ENCODE measurements at places on chromosomes 7 and 10.
A peak's percentile ranks its signal among the peaks of the same experiment; 100 is the strongest.

- peak; percentile 11 for DNase-seq
These were observed 485.7 kb downstream of the PTPRN2 start for GRCh38 chr7:158101821-158102450.

DNA sequence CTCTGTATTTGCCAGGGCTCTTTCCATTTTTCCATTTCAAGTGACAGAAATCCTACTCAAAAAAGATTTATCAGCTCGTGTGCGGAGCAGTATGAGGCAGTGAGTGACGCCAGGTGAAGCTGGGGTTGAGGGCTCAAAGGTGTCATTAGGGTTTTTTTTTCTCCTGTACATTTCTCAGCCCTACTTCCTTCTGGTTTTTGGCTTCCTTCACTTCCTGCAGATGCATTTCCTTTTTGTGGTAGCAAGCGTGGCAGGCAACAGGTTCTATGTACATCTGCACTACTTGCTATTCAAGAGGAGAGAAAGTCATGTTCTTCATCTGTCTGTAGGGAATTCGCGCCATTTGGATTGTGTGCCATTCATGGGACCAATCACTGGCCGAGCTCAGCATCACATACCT lies 52.8 kb upstream of the AOAH start:
- no peak for DNase-seq

DNA sequence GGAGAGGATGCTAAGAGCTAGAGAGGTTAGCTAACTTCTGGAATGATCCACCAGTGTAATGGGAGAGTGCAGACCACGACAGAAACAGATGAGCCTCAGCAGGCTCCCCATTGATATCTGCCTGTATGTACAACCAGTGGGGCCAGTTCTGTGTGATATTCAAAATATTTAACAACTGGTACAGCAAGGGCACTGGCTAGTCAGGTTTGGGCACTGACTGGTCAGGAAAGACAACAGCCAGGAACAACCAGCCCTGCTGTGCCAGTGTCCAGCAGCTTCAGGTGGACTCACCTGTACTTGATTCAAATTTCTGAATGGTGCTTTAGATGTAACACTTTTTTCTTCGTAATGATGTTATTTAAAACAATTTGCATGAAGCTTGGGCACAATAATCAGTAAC lies 5.9 kb upstream of the TRIL start:
- DNase-seq, result no peak

GRCh38 chr10:121680879-121681655 lies 82.8 kb upstream of the FGFR2 start:
- no peak for DNase-seq

DNA sequence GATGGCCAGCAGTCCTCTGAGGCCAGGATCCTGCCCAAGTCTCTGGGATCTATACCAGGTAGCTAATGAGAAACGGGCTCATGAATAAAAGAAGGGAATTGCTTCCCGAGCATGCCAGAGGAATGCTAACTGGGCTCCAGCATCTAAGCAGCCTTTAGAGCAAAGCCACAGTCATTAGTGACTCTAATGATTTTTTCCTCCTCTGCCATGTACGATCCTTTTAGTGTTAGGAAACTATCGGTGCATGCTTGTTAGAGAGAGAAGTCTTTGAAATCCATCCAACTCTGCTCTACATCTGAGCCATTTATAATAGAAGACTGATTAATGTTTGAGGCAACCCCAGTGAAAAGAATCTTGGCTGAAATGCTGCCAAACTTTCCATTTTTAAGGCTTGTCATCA lies 124.9 kb upstream of the TCERG1L start:
- DNase-seq, result no peak

DNA sequence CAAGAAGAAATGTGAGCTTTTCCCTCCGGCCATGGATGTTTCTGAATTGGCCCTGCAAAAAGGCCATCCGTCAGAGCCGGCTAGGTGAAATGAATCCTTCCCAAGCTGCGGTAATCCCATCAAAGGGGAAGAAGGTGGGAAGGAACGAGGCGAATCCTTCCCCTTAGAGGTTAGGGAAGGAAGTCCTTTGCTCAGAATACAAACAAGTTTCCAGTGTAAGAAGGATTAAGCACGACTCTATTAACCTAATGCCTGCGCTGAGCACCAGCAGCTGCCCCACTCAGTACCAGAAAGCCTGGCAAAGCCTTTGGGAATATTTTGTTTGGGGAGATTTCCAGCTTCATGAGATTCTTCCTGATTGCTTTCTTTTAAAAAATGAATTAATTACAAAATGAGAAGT lies 42.8 kb downstream of the CLRN3 start:
- no peak for DNase-seq

DNA sequence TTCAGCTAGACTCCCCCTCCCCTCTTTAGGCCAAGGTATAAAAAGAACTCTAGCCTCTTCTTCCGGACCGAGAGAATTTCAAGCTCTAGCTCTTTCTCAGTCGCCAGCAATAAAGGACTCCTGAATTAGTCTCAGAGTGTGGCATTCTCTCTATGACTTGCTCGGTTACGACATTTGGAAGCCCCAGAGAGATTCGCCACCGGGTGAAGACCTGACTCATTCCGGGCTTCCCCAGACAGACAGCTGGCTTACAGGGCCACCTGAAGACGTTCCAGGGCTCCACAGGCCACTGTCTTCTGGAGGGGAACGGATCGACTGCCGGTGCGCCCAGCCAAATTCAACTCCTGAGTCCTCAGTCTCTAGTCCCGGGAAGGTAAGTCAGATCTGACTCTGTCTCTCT lies at the start of gene AKR1B15:
Gene AKR1B15, plus strand, starts transcription at position 234 of the 400 bp plus-strand sequence. CDS start 15,510 bp downstream, outside the sequence.
- DNase-seq, result no peak

DNA sequence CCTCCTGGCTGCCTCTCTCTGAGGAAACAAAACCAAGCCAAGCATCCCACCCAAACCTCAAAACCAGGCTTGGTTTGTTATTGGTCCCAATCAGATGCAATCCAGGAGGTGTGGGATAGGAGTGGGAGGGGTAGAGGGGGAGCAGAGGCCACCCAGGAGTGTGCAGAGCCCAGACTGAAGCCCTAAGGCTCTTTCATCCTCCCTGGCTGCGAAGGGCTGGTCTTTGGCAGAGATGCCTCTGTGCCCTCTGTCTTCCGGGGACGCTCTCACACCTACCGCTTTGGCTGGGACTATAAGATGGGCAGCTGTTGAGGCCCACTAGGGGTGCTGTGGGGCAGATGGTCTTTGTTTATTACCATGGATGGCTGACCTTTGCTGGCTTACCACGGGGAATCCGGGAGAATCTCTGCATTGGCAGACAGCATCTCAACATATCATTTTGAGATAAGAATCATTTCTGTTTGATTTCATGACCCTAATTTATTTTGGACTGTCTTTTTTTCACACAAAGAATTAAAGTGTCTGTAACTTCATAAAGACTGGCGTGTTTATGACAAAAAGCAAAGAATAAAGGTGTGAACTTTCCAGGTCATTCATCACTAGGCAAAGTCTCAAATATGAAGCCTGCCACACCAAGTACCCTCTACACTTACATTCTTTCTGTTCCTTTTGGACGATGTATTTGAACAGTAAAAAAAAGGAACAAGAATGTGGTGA lies 6.5 kb upstream of the DENND2A start:
- DNase-seq, result no peak

- no peak for DNase-seq
These were observed 134.3 kb downstream of the ZMYND11 start for GRCh38 chr10:269440-270074.

GRCh38 chr10:89118091-89118490 lies 89.0 kb downstream of the CH25H start:
- DNase-seq, result no peak

GRCh38 chr10:17963431-17963830 lies 11.7 kb downstream of the SLC39A12 start:
- no peak for DNase-seq

DNA sequence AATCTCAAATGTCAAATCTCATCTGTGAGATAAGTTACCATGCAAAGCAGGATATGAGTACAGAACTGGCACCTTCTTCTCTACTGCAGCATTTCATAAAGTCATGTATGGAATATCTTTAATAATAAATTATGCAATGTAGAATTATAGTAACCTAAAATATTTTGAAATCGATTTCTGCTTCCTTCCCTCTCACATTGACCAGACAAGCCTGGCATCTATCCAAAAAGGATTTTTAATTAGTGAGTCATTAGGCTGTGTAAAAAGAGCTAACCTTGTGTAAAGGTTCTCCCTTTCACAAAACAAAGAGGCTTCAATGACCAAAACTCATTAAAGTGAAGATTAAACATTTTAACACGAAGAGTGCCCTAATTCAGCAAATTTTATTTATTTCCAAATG lies 48.8 kb upstream of the EXOC6 start:
- DNase-seq, result no peak

DNA sequence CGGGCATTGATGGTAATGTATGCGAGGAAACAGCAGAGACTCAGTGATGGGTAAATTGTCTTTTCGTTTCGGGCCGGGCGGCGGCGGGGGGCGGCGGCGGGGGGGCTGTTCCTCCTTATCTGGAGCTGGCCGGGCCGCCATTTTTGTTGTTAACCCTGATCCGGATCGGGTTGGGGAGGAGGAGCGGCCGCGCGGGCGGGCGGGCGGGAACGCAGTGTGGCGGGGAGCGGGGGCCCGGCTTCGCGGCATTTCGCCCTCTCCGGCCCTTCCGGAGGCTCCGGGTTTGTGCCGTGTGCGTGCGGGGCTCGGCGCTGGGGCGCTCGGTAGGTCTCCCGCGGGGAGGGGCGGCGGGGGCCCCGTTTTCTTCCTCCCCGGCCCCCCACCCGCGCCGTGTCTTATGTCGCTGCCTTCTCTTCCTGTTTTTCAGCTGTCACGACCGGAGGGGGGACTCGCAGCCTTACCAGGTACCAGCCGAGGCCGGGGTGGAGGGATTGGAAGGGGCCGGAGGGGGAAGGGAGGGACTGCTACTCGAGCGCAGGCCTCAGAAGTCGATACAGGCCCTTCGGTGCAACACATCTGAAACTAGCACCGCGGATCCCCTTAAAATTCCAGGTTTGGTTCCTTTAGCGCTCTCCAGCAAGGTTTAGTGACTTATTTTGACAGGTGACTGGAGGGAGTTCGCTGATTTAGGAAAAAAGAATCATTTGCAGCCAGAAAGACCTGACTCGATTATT lies 820 bp downstream of the WAC start:
- DNase-seq, result peak; percentile 74

DNA sequence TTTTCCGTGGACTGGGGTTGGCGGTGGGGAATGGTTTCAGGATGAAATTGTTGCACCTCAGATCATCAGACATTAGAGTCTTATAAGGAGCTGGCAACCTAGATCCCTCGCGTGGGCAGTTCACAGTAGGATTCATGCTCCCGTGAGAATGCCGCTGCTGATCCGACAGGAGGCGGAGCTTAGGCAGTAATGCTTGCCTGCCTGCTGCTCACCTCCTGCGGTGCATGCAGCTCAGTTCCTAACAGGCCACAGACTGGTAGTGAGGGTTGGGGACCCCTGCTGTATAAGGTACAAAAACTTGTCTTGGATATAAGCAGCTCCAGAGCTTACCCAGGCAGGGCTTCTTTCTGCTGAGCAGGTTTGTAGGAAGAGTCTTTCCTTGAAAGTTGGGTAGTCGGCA lies 53.9 kb downstream of the SHH start:
- no peak for DNase-seq

GRCh38 chr7:130458257-130458656 lies 17.4 kb upstream of the CEP41 start:
- DNase-seq, result no peak

- no peak for DNase-seq
These were observed 14.0 kb upstream of the ADD3 start for GRCh38 chr10:109993551-109994330.

DNA sequence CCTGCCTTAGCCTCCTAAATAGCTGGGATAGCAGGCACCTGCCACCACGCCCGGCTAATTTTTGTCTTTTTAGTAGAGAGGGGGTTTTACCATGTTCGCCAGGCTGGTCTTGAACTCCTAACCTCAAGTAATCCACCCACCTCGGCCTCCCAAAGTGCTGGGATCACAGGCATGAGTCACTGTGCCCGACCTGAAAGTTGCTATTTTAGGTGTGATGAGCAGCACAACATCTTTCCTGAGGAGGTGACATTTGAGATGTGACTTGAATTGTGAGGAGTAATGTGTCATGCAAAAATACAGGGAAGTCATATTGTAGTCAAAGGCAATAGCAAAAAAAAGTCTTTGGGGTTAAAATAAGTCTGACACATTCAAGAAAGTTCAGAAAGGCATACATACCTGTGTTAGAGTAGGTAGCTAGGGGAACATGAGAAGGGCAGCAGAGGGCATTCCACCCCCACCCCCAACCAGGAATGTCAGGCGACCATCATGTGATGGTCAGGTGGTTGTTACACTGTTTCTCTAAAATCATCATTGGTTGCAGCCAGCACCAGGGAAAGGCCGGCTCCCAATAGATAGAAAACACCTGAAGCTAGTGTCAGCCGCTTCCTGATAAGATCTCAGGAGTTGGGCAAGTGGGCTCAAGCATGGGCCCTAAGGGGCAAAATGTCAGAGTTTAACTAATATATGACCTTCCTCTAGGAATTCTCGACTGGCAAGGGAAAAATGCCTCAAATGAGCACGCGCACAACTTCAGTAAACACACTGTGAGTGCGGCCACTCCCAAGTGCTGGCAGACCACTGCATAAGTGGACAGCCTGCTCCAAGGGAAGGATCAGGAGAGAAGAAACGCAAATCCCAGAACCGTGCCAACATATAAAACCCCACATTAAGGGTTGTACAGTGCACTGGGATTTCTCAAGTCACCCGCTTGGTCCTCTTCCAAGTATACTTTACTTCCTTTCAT lies at the start of gene TACC2:
Gene TACC2, plus strand, starts transcription at position 803 of the 964 bp plus-strand sequence. CDS start 32,819 bp downstream, outside the sequence.
- no peak for DNase-seq

DNA sequence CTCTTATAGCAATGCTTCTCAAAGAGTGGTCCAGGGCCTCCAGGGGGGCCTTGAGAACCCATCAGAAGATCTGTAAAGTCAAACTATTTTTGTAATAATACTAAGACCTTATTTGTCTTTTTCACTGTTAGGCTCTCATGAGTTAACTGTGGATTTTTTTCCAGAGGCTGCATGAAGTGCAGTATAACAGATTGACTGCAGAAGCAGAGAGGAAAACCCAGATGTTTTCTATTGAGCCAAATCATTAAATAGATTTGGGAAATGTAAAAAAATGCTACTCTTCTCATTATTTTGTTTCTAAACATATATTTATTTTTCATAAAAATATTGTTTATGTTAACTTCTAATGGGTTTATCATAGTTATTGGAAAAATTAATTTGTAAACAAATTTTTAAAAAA lies 589.0 kb upstream of the LRRTM3 start:
- no peak for DNase-seq

GRCh38 chr7:131202451-131202850 lies 125.2 kb upstream of the MKLN1 start:
- DNase-seq, result no peak

GRCh38 chr10:78729366-78729765 lies 339.4 kb upstream of the ZMIZ1 start:
- no peak for DNase-seq

- no peak for DNase-seq
These were observed 61.3 kb upstream of the BICC1 start for GRCh38 chr10:58451193-58451889.
